ENCODE measurements at places on chromosomes 13 and 19.

DNA sequence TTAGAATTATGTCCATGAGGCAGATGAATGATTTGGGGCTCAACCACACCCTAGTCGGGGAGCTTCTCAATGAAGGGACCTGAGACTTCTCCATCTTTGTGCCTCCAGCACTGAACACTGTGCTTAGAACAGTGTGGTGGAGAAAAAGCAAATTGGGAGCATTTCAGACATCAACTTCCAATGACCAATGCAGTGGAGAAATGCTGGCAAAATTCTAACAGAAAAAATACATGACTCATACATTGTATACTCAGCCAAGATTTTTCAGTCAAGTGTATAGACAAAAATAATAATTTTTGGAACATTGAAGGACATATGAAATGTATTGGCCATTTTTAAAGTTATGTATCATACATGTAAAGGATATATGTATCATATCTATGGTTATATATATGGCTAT is 134.7 kb downstream of the FGF14 start:
- no peak for DNase-seq

- no peak for DNase-seq
These were observed 8.5 kb upstream of the SLC25A15 start for GRCh38 chr13:40780822-40781401.

- DNase-seq, result no peak
These were observed 1.8 kb upstream of the SHD start for GRCh38 chr19:4277191-4277696.

GRCh38 chr13:44437356-44438233 is 64.0 kb downstream of the SERP2 start:
- no peak for DNase-seq

- DNase-seq, result no peak
These were observed 153.8 kb upstream of the UBL3 start for GRCh38 chr13:30004204-30004603.

- DNase-seq, result no peak
These were observed 279.5 kb downstream of the PCDH9 start for GRCh38 chr13:66950666-66951065.

- DNase-seq, result no peak
These were observed 266.2 kb downstream of the MAB21L1 start for GRCh38 chr13:35210261-35210660.

DNA sequence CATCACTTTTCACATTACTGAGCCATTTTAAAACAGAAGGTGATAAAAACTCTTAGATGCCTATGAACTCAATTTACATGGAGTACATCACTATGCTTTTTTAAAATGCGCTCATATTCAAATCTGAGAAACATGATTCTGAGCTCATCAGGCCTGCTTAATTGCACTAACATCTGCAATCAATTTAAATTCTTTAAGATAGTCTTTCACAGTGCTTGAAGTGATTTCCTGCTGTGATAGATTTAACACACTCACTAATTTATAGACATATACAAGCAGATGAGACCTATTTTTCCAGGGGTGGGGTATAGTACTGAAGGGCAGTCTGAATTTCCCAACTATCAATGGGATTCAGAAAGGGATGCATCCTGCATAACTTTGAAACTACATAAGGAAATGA is 82.9 kb downstream of the DIAPH3 start:
- no peak for DNase-seq

DNA sequence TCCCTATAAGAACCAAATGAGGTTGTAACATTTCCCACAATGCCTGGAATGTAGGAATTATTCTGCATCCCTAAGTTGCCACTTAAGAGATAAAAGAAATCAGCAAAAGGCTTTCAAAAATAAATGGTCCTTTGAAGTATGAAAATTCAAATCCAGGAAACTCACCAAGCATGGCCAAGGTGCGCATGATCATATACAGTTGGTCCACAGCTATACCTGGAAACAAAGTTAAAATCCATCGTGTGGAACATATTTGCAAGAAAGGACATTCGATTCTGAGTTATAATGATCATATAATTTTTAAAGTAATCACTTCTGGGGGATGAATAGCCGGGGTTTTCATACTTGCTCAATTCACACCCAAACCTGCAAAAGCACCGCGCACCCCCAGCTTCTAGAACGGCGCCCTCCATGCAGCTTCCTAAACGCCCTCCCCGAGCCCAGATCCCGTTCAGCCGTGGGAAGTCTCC is 525 bp downstream of the CARS2 start:
- no peak for DNase-seq

DNA sequence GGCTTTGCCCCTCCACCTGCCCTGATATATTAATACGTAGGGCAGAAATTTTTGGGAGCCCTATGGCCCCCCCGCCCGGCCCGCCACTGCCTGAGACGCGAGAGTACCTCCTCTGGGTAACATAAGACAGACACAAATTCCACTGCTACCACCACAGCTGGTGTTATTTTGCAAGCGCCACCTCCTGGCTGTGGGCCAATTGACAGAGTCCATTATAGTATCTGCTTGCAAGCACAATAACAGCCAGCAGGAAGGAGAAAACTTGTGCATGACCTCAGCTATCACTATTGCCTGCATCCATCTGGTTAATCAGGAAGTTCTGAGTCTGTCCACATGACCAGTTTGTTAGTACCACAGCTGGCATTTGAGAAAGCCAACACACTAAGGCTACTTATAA is 25.3 kb upstream of the OR10H2 start:
- DNase-seq, result no peak

GRCh38 chr13:46866150-46866549 is 30.7 kb downstream of the HTR2A start:
- peak; percentile 11 for DNase-seq

DNA sequence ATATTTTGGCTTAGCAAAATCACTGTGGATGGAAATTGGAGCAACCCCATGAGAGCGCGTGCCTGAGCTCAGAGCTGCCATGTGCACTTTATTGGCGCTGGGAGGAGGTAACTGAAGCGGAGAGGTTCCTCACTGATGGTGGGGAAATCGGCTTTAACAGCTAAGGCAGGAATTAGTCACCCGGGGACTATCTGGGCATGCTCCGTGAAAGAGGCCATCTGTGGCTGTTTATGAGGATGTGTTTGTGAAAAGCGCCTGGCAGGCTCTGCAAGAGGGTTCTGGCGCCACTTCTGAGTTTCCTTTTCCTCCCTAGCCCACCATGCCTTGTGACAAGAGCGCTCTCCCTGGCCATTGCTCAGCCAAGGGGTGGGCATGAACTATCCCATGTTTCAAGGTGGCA is 815.6 kb downstream of the UQCRFS1 start:
- no peak for DNase-seq

DNA sequence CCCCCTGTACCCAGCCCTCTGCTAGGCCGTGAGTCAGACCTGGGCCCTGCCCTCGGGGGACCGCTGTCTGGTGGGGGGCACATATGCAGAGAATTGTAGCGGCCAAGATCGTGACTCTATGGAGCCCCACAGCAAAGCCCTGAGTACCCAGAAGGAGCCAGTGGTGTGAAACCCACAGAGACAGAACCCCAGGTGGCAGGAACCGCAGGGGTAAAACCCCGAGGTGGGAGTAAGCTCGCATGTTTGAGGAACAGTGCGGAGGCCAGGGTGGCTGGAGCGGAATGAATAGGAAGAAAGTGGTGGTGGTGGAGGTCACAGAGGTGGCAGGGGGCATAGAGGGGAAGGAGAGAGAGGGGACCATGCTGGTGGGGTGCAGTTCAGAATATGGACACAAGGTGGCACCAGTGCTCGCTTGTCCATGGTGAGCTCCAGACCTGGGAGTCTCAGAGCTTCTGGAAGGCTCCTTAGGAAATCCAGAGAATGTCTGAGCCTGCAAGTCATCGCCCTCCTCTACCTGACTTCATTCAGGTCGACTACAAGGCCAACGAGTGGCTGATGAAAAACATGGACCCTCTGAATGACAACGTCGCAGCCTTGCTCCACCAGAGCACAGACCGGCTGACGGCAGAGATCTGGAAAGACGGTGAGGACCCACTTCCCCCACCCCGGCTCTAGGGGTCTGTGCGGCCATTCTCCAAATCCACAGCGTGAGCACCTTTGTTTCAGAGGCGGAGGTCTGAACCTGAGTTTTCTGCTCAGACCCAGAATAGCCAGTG is 48.9 kb downstream of the MYH14 start:
- DNase-seq, result peak; percentile 44

DNA sequence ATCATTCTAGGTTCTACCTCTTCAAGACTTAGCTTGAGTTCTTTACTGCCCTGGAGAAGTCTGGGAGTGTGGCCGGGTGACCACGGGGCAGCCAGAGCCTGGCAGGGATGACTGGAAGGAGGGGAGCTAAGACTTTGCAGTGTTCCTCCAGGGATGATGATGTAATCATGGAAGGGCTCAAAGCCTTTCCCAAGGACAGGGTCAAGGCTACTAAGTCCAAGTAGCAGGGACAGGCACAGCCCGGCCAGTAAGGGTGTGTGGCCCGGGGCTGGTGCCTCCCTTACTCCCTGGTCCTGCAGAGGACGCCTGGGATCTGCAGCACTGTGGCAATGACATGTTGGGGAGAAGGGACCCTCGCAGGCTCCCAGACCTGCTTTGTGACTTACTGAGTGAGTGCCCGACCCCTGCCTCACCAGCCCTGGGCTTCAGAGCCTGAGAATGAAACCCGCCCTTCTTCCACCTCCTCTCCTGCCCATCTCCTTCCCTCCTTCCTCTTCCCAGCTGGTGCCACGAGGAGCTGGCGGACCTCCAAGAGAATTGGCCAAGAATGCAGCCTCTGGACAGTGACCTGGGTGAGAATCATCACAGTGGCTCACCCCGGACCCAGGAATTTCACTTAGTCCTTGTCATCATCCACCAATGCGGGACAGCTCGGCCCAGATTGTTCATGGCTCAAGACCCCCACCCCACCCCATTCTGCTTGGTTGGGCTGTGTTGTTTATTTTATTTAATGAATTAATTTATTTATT is 15.6 kb upstream of the FBXO17 start:
- DNase-seq, result no peak

- DNase-seq, result no peak
These were observed at the start of gene ADM5 for GRCh38 chr19:49689133-49690078. Gene ADM5, plus strand, starts transcription at chr19:49689594. Its CDS starts 244 bp downstream, at chr19:49689838.

All from neural crest cell (in vitro differentiated cells).